Stimulated activated CD4-positive, alpha-beta T cell treated with anti-CD3 and anti-CD28 coated beads, Interleukin-1b, Interleukin-23, amount 100 ng/mL, for 48 hours (primary cell): ENCODE measurements at places on chromosomes 1 and 21.

DNA sequence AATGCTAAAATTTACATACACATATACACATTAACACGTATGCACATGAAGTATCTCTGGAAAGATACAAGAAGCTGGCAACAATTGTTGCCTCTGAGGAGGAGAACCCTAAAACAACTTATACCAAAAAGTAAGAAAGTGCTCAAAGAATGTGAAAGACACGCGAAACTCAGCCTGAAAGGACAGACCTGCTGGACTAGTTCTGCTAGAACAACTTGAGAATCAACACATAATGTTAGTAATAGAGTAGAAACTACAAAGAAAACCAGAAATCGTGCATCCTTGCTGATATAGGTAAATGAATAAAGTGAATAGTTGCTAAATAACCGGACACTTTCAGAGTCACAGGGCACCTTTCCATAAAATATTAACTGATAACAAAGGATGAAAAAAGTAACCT, 242.5 kb downstream of the RERE start:
- no peak for DNase-seq

DNA sequence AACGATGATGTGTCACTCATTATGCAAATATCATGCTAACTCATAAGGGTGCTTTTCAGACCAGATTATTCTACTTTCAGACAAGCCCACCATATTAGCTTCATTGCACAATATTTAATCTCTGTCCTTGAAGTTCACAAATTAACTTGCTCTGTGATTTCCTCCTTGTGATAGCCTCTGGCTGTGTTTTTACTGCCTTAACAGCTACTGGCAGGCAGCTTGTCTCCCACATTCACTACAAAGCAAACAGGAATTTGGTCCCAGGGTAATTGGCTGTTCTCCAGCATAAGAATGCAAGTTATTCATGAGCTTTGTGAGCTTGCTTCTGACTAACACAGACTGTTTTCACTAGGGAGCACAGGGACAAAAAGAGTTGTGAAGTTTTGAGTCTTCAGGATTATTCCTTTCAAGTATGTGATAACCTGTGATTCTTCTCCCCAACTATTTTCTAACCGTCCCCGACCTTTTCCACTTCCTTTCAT, 87.9 kb upstream of the HMCN1 start:
- DNase-seq: no peak

DNA sequence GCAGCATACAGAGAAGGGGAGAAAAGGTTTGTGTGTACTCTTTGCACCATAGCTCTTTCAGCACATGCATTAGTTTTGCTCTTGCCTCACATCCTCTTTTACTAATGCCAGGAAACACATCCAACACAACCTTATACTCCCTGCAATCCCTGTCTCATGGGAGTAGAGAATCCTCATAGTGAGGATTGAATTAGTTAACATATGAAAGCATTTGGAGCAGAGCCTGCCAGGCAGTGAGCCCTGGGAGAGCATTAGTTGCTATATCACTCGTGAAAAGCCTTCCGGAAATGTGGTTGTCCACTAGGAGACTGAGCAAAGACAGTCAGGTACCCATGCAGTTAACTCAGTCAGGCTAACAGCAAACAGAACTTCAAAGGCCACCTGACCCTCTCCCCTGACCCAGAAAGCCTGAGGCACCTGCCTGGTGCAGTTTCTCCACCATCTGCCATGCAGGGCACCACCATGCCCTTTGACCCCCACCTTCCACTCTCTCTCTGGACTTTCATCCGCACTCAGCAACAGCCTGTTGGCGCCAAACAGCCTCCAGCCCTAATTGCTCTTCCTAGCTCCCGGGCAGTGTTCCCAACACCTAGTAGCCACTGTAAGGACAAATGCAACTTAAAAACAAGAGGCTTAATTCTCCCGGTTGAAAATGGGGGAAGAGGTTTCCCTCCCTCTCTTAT, 14.9 kb upstream of the AGT start:
- no peak for DNase-seq

DNA sequence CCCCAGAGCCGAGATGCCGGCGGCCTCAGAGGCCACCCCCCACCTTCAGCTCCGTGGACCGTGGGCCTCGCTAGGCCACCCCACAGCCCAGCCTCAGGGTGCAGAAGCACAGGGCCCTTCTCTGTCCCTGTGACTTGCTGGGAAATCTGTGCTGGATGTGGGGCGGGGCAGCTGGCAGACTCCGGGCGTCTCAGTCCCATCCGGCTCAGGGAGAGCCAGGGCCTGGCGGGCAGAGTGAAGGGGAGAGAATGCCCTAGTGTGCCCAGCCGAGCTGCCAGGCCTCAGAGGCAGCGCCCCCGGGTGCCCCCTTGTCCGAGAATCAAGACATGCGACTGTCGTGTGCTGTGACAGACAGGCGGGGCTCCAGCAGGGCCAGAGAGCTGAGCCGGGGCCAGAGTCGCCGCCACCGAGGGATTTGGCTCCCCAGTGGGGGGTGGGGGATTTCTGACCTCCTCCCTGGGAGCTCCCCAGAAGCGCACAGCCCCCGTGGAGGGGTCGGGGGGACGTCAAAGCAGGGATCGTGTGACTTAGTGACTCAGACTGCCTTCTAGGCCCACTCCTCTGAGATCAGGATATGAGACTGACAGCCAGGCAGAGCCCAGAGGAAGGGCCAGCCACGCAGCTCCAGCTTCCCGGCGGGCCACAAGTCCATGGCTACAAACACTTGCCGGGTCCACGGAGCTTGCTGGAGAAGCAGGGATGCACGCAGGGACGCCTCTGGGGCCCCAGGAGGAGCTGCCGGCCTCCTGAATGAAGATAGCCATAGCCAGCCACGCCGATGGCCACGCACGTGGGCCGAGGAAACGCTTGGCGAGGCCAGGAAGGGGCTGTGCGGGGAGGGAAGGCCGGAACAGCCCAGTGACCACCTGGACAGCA, 11.9 kb downstream of the COL6A1 start:
- no peak for DNase-seq
